ENCODE measurements at places on chromosomes 2 and 18.

- DNase-seq: no peak
Observed at GRCh38 chr2:237482485-237482884, 4.6 kb upstream of the MLPH start.

- DNase-seq: no peak
Observed at GRCh38 chr2:165886487-165887146, 67.0 kb downstream of the TTC21B start.

- DNase-seq: no peak
Observed at GRCh38 chr2:12430407-12431133, 286.2 kb upstream of the TRIB2 start.

GRCh38 chr18:76399613-76400391, 95.2 kb downstream of the ZNF516 start:
- DNase-seq: no peak

DNA sequence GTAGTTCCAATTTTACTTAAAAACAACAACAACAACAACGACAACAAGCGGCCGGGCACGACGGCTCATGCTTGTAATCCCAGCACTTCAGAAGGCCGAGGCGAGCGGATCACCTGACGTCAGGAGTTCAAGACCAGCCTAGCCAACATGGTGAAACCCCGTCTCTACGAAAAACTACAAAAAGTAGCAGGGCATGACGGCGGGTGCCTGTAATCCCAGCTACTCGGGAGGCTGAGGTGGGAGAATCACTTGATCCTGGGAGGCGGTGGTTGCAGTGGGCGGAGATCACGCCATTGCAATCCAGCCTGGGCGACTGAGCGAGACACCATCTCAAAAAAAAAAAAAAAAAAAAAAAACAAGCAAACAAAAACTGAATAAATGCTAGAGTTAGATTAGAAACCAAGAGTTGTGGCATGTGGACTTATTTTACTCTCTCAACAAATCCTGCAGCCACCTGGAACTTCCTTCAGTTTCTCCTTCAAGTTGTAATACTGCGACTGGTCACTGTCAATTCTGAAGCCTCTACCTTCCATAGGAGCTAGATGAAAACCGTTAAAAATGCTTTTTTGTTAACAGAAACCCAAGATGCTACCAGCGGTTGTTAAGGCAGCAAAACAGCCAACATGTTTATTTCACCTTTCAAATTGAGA, 1.3 kb downstream of the ATP5F1A start:
- no peak for DNase-seq

Measured in kidney epithelial cell (primary cell).